ENCODE measurements at places on chromosomes 1 and 21.

- no peak for DNase-seq
Observed at GRCh38 chr1:44995467-44996238, 9.3 kb upstream of the EIF2B3 start.

GRCh38 chr1:25110036-25110435, 122.3 kb downstream of the SYF2 start:
- no peak for DNase-seq

GRCh38 chr1:11413986-11414391, 65.0 kb upstream of the DISP3 start:
- DNase-seq: no peak

DNA sequence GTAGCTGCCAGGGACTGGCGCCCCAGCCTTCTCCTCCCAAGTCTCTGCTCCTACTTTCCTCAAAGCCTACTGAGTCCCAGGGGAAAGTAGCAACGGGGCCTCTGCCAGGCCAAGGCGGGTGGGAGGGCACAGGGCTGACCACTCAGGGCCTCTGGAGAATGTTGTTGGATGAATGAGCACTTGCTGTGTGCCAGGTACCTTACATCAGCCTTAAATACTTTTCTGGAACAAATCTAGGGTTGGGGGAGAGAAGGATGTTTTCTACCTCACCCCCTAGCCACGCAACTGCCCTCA, 119.3 kb upstream of the ZBTB40 start:
- no peak for DNase-seq

- no peak for DNase-seq
Observed at GRCh38 chr1:175675017-175675416, 68.4 kb downstream of the TNR start.

- no peak for DNase-seq
Observed at GRCh38 chr1:27220096-27220495, 14.3 kb upstream of the WDTC1 start.

- DNase-seq: no peak
Observed at GRCh38 chr1:59674595-59674994, 140.2 kb upstream of the HOOK1 start.

DNA sequence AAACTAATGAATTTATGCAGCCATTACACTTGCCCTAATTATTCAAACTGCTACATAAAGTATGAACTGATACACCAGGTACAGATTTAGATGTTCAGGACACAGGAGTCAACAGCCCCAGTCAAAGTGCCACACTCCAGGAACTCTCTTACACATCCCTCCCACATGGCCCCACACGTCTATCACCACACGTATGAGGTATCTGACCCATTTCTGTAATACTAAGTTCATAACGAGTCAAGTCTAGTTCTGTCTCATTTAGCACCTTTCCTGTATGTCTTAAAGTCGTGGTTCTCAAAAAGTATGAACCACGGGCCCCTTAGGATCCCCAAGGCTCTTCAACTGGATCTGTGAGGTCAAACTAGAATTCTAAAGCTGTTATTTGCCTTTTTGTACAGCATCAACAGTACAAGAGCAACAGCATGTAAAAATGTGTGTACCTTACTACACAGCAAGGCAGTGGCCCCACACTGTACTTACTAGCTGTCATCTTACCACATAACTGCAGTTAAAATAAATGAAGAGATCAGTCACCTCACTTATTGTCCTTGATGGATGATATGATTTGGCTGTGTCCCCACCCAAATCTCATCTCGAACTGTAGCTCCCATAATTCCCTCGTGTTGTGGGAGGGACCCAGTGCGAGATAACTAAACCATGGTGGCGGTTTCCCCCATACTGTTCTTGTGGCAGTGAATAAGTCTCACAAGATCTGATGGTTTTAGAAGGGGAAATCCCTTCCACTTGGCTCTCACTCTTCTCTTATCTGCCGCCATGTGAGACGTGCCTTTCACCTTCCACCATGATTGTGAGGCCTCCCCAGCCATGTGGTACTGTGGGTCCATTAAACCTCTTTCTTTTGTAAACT, 42.6 kb downstream of the SIPA1L2 start:
- no peak for DNase-seq

All from H4 (cell line).